CD4-positive, CD25-positive, alpha-beta regulatory T cell (primary cell): ENCODE measurements at places on chromosomes 1 and 21. TPM values are rescaled to one million over a fixed set of nuclear protein-coding genes. Genes with fewer than 3 reads are reported as not detected.

ATP1A4 gene
- not detected for total RNA-seq

CGN gene
- total RNA-seq = 0.37 TPM

FCGR3A gene
- total RNA-seq = not detected

HES3 gene
- total RNA-seq = not detected

KRTAP7-1 gene
- not detected for total RNA-seq

DNA sequence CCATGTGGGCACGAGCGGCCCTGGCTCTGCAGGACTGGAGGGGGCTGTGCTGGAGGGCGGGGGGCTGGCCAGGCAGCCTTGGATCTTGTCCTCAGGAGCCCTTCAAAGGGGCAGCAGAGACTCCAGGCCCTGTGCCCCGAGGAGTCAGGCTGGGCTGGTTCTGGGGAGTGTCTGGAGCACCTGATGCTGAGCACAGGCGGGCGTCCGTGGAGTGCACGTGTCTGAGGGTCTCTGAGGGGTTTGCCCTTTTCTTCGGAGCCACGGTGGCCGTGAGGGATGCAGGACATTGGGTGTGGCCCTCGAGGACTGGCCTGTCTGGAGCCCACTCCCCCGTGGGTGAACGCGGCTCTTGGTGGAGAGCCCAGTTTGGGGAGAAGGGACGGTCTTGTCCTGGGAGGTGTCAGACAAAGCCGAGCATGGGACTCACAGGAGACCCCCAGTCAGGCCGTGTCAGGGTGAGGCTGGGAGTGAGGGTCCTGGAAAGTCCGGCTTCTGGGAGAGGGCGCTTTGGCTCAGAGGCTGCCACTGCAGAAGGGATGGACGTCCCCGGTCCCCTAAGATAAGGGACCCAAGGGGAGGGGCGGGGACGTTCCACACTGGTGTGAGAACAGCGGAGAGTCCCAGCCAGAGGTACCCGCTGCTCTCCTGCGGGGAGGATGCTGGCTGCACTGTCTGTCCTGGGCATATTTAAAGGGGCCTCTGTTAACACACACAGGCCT lies 60.8 kb downstream of the COL18A1 start:
- no peak overlapping the region for H3K27ac ChIP-seq
- peaks cover 3% of the 10 kb centered on the region for H3K27me3 ChIP-seq
- no peaks in the 10 kb centered on the region for H3K36me3 ChIP-seq
- H3K4me1 ChIP-seq = no peaks in the 10 kb centered on the region

DNA sequence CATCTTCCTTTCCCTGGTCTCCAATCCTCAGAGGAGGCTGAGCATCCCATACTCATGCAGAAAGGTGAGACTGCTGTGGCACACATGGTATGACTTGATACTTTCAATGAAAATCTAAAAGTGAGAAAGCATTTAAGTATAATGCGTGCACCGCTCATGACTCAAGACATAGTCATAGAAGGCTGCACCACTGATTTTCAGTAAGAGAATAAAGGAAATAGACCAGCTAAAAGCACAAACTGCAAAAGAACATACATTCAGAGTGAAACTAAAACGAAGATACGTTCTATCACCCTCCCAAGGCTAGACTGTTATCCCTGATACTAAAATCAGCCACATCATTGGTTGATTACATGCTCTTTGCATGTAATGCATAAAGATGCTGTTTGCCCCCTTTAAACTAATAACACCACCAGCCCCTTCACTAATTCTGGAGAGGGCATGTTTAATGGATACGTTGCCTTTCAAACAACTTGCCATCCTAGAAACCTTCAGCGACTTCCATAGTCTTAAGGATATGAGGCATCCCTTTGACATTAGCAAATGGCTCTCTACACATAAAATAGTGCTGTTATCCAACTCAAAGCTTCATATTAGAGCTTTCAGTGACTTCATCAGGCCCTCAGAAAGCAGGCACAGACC lies 2.1 kb downstream of the PLD5 start:
- no peaks in the 10 kb centered on the region for H3K36me3 ChIP-seq
- peaks cover 17% of the 10 kb centered on the region for H3K27me3 ChIP-seq
- H3K4me1 ChIP-seq = no peaks in the 10 kb centered on the region
- DNase-seq = no peak
- no peak overlapping the region for H3K4me3 ChIP-seq

GRCh38 chr1:24502709-24503058 lies at the start of gene RCAN3:
RCAN3 (plus strand) TSS chr1:24502836; CDS start chr1:24514373, 11,537 bp downstream.
- peak; percentile 95 for DNase-seq
- peak within 1 kb of the TSS; percentile 97 for H3K27ac ChIP-seq
- peak within 1 kb of the TSS; percentile 95 for H3K4me3 ChIP-seq
- no peaks in the 10 kb centered on the region for H3K27me3 ChIP-seq
- no peaks in the 10 kb centered on the region for H3K36me3 ChIP-seq
- H3K4me1 ChIP-seq = peaks cover 52% of the 10 kb centered on the region

- DNase-seq = peak; percentile 99
- peak within 1 kb of the TSS; percentile 88 for H3K27ac ChIP-seq
- H3K4me3 ChIP-seq = peak within 1 kb of the TSS; percentile 96
- no peaks in the 10 kb centered on the region for H3K27me3 ChIP-seq
Measured at GRCh38 chr1:32817159-32817814, at the start of the genes S100PBP and YARS1. S100PBP (plus strand) TSS chr1:32817653; CDS start chr1:32826100, 8,447 bp downstream. YARS1 (minus strand) TSS chr1:32817358; CDS start chr1:32817244, 114 bp downstream.

DNA sequence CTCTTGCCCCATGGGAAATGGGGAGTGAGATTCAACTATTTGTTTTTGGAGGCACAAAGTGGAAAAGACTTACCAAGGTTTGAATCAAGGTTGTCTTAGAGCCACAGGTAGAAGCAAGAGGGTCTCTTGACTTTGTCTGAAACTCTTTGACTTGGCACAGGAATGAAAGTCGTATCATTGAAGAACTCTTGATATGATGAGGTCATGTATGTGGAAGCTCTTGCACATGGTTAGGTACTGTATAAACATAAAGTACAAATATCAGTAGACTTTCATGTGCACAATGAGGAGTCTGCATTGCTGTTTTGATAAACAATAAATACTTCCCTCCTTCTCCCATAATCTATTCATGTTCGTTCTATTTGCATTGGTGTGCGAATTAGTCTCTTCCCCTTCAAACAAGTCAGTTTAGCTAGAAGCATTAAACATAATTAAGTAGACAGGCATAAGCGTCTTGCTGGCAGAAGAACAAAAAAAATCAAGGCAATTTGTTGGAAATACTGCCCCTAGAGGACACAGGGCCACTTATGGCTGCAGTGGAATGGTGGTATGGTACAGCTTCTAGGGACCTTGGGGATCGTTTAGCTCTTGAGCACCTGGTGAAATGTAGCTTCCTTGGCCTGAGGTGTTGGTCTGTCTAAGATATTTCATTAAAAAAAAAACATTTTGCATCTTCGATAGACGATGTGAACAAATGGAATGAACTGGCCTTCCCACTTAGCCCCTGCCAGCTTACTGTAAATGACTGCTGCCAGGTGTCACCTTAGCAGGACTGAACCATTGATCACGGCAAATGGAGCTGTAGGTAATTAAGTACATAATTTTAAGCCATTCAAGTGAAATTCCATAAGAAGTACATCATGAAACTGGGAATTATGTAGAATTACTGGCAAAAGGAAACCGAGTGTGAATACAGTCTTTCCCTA lies 218.0 kb upstream of the GALNT2 start:
- H3K27ac ChIP-seq = no peak overlapping the region
- no peak overlapping the region for H3K4me3 ChIP-seq
- no peaks in the 10 kb centered on the region for H3K36me3 ChIP-seq
- peaks cover 3% of the 10 kb centered on the region for H3K27me3 ChIP-seq

- no peak overlapping the region for H3K4me3 ChIP-seq
- DNase-seq = no peak
- no peak overlapping the region for H3K27ac ChIP-seq
- H3K4me1 ChIP-seq = no peaks in the 10 kb centered on the region
- no peaks in the 10 kb centered on the region for H3K36me3 ChIP-seq
Measured at GRCh38 chr1:87176087-87176486, 152.6 kb upstream of the LMO4 start.

GRCh38 chr1:7539769-7540175 lies 231.3 kb upstream of the VAMP3 start:
- no peak overlapping the region for H3K27ac ChIP-seq
- DNase-seq = no peak
- H3K4me1 ChIP-seq = no peaks in the 10 kb centered on the region
- no peaks in the 10 kb centered on the region for H3K27me3 ChIP-seq

DNA sequence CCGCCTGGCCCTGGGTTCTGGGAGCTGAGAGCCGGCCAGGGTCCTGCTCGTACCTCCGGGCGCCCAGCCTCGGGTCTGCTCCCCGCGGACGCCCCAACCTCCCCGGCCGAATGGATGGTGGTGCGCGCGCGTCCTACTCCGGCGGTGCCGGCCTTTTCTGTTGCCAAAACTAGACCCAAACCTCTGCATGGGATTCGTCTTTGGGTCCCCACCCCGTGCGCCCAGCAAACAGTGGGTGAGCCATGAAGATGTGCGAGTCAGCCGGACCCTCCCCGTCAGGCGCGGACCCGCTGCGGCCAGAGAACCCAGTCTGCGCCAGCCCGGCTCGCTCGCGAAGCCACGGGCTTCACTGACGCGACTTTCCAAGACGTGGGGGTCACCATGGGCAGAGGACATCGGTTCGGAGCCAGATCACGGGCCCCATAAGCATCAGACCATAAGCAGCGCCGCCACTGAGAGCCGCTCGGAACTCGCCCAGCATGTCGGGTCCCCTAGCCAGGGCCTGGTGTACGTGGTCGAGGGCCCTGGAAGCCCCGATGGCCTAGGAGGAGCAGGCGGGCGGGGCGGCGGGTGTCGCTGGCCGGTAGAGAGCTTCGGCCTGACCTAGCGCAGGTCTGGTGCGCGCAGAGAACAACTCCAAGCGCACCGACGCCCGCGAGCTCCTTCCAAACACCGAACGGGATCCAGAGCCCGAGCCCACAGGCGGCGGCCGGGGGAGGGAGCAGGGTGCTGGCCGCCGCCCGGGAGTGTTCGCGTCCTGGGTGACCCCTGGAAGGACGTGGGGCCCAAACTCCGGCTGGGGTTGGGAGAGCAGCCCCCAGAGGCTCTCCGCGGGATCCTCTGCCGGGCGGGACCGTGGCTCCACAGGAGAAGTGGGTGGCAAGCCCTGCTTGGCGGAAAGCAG lies 1.0 kb upstream of the TP73 start:
- peaks cover 4% of the 10 kb centered on the region for H3K27me3 ChIP-seq
- no peak overlapping the region for H3K4me3 ChIP-seq
- peak; percentile 18 for DNase-seq
- peaks cover 9% of the 10 kb centered on the region for H3K36me3 ChIP-seq
- H3K4me1 ChIP-seq = peaks cover 38% of the 10 kb centered on the region

DNA sequence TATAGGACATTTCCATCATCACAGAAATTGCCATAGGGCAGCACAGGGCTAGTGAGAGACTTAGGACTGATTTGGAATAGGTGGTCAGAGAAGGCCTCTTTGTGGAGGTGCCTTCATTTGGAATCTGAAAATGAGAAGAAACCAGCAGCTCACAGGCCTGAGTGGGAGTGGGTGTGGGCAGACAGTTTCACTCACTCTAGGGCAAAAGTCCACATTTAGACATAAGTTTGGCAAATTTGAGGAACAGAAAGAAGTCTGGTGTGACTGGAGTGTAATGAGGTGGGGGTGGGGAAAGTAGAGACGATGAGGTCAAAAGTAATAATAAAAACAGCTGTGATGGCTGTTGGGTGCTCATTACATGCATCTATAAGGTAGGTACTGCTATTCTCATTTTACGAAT lies 22.4 kb upstream of the BCAR3 start:
- H3K4me3 ChIP-seq = no peak overlapping the region
- H3K36me3 ChIP-seq = no peaks in the 10 kb centered on the region
- H3K4me1 ChIP-seq = no peaks in the 10 kb centered on the region
- H3K27me3 ChIP-seq = no peaks in the 10 kb centered on the region
- H3K27ac ChIP-seq = no peak overlapping the region
- DNase-seq = no peak

DNA sequence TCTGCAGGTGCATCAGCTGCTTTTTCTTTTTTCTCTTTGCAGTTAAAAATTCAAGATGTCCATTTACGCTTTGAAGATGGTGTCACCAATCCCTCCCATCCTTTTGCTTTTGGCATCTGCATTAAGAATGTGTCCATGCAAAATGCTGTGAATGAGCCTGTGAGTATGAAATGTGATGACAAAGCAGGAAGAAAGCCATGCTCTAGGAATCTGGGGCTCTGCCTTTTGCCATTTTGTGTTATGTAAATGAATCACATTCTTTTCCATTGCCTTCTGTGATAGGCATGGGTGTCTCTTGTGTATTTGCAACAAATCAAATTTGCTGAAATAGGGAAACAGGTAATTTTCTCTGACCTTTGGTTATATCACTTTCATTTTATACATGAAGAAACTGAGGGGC lies 19.4 kb downstream of the VPS13D start:
- no peaks in the 10 kb centered on the region for H3K27me3 ChIP-seq
- no peak for DNase-seq
- H3K27ac ChIP-seq = no peak overlapping the region
- H3K4me3 ChIP-seq = no peak overlapping the region
- no peaks in the 10 kb centered on the region for H3K4me1 ChIP-seq
- H3K36me3 ChIP-seq = peaks cover 84% of the 10 kb centered on the region

GRCh38 chr1:229889031-229889517 lies 178.0 kb upstream of the GALNT2 start:
- H3K36me3 ChIP-seq = no peaks in the 10 kb centered on the region
- no peak overlapping the region for H3K27ac ChIP-seq
- no peaks in the 10 kb centered on the region for H3K4me1 ChIP-seq

- peak; percentile 76 for DNase-seq
- no peak within 1 kb of the TSS for H3K27ac ChIP-seq
- peaks cover 21% of the 10 kb centered on the region for H3K4me1 ChIP-seq
- peaks cover 13% of the 10 kb centered on the region for H3K27me3 ChIP-seq
Measured at GRCh38 chr1:206507284-206508129, at the start of gene RASSF5. RASSF5 (plus strand) TSS chr1:206507531; CDS start chr1:206507603, 72 bp downstream.

DNA sequence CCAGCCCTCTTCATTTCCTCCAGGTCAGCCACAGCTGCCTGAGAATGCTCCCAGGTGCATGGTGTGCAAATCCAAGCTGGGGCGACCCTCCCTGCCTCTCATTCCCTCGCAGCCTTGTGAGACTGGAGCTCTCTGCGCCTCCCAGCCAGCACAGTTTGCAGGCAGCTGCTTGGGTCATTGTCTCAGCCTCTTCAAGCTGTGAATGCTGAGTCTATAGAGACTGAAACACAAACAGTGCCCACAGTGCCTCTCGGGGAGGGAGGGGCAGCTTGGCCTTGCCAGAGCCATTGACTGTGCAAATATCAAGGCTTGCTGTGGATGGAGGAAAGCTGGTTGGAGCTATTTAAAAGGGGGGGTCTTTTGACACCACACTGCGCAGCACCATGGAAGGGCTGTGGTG lies 10.6 kb downstream of the PLXNA2 start:
- DNase-seq = no peak
- H3K4me3 ChIP-seq = no peak overlapping the region
- no peaks in the 10 kb centered on the region for H3K36me3 ChIP-seq
- peaks cover 13% of the 10 kb centered on the region for H3K27me3 ChIP-seq
- no peak overlapping the region for H3K27ac ChIP-seq

- no peak overlapping the region for H3K27ac ChIP-seq
- H3K4me3 ChIP-seq = no peak overlapping the region
Measured at GRCh38 chr1:105914403-105914802, 1142.1 kb upstream of the PRMT6 start.

- no peaks in the 10 kb centered on the region for H3K4me1 ChIP-seq
- H3K36me3 ChIP-seq = no peaks in the 10 kb centered on the region
- H3K4me3 ChIP-seq = no peak overlapping the region
- peaks cover 14% of the 10 kb centered on the region for H3K27me3 ChIP-seq
- no peak for DNase-seq
Measured at GRCh38 chr1:114690148-114690547, 5.2 kb downstream of the AMPD1 start.

- no peaks in the 10 kb centered on the region for H3K27me3 ChIP-seq
- peaks cover 60% of the 10 kb centered on the region for H3K4me1 ChIP-seq
- no peaks in the 10 kb centered on the region for H3K36me3 ChIP-seq
- H3K4me3 ChIP-seq = peak overlapping the region; percentile 89
Measured at GRCh38 chr1:193457676-193458075, 271.3 kb upstream of the B3GALT2 start.

GRCh38 chr1:218209351-218209861 lies 75.7 kb upstream of the RRP15 start:
- H3K27me3 ChIP-seq = no peaks in the 10 kb centered on the region
- no peak for DNase-seq
- H3K4me3 ChIP-seq = no peak overlapping the region
- H3K27ac ChIP-seq = no peak overlapping the region
- no peaks in the 10 kb centered on the region for H3K36me3 ChIP-seq
